ENCODE measurements at places on chromosomes 5 and 9. TPM values are rescaled to one million over a fixed set of nuclear protein-coding genes. Genes with fewer than 3 reads are reported as not detected.

The HCN1 gene
- 0.03 TPM for polyA plus RNA-seq

The CDHR2 gene
- 25.0 TPM for polyA plus RNA-seq

The AIF1L gene
- polyA plus RNA-seq = 347 TPM

The SEMA5A gene
- polyA plus RNA-seq = 46.3 TPM

The TXNDC8 gene
- not detected for polyA plus RNA-seq

The HMGXB3 gene
- 51.3 TPM for polyA plus RNA-seq

The SPATA31A3 gene
- not detected for polyA plus RNA-seq

The EDIL3 gene
- polyA plus RNA-seq = 56.9 TPM

The GABRB2 gene
- polyA plus RNA-seq = 2.5 TPM

The IRX1 gene
- polyA plus RNA-seq = 23.9 TPM

The C5orf52 gene
- polyA plus RNA-seq = not detected

The DPH7 gene
- 55.2 TPM for polyA plus RNA-seq

The PPP1R26 gene
- 31.2 TPM for polyA plus RNA-seq

The IL4 gene
- polyA plus RNA-seq = 0.57 TPM

The IL33 gene
- polyA plus RNA-seq = 7.3 TPM

The SLC2A6 gene
- polyA plus RNA-seq = 1.0 TPM

The TEX48 gene
- not detected for polyA plus RNA-seq

The SLC45A2 gene
- polyA plus RNA-seq = 1.0 TPM

The IL17B gene
- polyA plus RNA-seq = 1.4 TPM

The HARS1 gene
- 83.4 TPM for polyA plus RNA-seq

The FCHSD1 gene
- 17.3 TPM for polyA plus RNA-seq

The TSSK1B gene
- 0.12 TPM for polyA plus RNA-seq

The HTR4 gene
- not detected for polyA plus RNA-seq

The TAF1L gene
- 0.10 TPM for polyA plus RNA-seq

The SLC6A18 gene
- polyA plus RNA-seq = 0.53 TPM

The KIF24 gene
- polyA plus RNA-seq = 9.2 TPM

The LMAN2 gene
- polyA plus RNA-seq = 118 TPM

The ARRDC3 gene
- 138 TPM for polyA plus RNA-seq

The COL27A1 gene
- polyA plus RNA-seq = 45.2 TPM

The ATP10B gene
- polyA plus RNA-seq = 0.70 TPM

The N4BP3 gene
- polyA plus RNA-seq = 3.4 TPM

The PCA3 gene
- polyA plus RNA-seq = 0.96 TPM

The BOD1 gene
- 123 TPM for polyA plus RNA-seq

The KIF20A gene
- 61.8 TPM for polyA plus RNA-seq

The SPINK5 gene
- polyA plus RNA-seq = 0.67 TPM

The SMIM27 gene
- 15.6 TPM for polyA plus RNA-seq

The LCN9 gene
- not detected for polyA plus RNA-seq

The IL5 gene
- 0.53 TPM for polyA plus RNA-seq

The PCDHAC2 gene
- polyA plus RNA-seq = 0.93 TPM

The NIPAL4 gene
- polyA plus RNA-seq = 0.58 TPM

The LCN6 gene
- polyA plus RNA-seq = not detected

The SAXO1 gene
- polyA plus RNA-seq = 0.20 TPM

The ITK gene
- polyA plus RNA-seq = 0.23 TPM

The IFNA13 gene
- not detected for polyA plus RNA-seq

The C9orf43 gene
- 2.3 TPM for polyA plus RNA-seq

The OR13C4 gene
- polyA plus RNA-seq = not detected

The SLCO6A1 gene
- polyA plus RNA-seq = not detected

The PTGS1 gene
- 3.8 TPM for polyA plus RNA-seq

The GLRA1 gene
- 0.13 TPM for polyA plus RNA-seq
